ENCODE measurements at places on chromosomes 5 and 9.
A peak's percentile ranks its signal among the peaks of the same experiment; 100 is the strongest.

DNA sequence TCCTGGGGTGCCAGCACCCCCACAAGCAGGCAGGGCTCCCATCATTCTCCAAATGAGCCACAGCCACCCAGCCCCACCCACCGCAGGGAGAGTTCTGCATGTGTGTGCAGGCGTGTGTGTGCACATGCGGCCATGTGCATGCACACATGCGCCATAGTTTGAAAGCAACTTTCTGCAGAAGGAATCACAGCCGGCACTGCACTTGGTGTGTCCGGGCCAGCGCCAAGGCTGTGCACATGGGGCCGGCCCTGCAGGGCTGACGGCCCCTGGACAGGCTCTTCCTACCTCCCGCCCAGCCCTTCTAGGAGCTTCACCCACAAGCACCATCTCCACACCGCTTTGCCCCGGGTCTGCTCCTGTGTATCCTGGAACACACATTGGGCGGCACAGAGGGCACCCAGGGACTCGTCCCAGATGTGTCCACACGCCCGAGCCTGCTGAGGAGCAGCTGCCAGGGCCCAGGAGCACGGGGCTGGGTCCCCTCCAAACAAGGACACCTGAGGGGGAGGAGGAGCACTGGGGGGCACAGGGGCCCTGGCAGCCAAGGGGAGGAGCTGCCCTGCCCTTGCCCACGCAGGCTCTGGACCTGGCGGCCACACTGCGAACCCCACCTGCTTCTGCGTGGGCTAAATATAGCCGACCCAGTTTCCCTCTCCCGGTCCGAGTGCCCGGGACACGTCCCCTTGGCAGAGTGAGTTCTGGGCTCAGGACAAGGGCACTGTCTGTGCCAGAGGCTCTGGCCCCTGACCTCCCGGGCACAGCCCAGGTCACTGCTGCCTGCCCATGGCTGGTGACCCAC, 19.1 kb downstream of the TPPP start:
- no peak for DNase-seq

- DNase-seq = no peak
Observed at GRCh38 chr5:145981589-145982571, 45.5 kb downstream of the SH3RF2 start.

- no peak for DNase-seq
Observed at GRCh38 chr9:136543280-136543679, 2.6 kb downstream of the NOTCH1 start.

DNA sequence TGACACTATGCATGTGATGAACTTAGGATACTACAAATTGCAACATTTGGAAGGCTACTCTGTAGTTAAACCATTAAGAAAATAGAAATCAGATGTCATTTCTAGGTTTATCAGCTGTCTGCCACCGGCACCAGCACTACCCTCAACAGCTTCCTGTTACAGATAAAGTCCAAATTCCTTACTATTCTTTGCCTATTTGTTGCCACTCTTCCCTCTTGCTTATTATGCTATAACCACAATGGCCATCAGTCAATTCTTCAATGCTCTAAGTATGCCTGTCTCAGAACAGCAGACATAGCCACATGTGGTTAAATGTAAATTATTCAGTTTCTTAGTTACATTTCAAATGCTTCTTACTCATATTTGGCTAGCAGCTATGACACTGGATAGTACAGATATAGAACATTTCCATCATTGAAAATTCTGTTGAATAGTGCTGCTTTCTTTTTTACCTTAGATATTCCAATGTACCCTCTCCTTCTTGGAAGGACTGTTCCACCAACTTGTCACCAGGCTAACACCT, 21.0 kb downstream of the DHX29 start:
- no peak for DNase-seq

DNA sequence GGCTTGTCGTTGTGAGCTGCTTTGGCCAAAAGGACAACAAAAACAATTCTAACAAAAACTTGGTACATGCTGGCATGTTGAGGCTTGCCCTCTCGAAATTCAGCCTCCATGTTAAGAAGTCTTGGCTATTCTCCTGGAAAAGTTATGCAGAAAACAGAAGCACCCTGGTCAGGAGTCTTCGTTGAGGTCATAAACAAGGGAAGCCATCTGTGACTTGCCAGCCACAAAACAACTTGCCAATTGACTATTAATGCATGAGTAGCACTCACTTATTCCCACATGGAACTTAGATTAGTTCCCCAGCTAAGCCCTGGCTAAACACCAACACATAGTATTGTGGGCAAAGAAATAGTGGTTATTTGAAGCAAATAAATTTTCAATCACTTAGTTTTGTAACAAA, 521.0 kb upstream of the CHD1 start:
- no peak for DNase-seq

DNA sequence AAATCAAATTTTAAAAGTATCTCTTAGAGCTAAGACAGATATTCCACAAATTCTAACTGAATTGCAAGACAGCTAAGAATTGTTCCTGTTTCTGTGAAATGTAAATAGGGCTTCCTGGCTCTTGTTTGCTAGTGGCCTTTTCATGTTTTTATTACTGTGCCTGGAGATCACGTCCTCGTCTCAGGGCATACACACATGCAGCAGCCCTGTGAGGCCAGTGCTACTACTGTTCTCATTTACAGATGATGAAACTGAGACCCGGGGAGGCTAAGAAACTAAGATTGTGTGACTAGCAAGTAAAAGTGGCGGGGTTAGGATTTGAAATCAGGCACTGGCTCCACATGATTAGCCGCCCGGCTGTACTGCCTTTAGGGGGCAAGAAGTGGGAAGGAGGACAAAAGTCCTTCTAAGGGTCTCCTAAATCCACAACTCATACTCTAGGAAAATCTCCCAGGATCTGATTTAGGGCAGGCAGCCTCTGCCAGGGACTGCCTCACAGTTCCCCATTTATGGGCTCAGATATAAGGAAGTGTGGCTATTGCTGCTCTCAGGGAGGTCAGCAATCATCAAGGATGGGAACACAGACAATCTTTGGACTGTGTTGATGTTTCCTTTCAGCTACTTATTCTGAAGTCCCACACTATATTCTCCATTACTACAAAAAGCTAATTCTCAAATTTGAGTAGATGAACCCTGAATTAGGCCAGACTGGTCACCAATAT, 7.9 kb downstream of the PRUNE2 start:
- no peak for DNase-seq

DNA sequence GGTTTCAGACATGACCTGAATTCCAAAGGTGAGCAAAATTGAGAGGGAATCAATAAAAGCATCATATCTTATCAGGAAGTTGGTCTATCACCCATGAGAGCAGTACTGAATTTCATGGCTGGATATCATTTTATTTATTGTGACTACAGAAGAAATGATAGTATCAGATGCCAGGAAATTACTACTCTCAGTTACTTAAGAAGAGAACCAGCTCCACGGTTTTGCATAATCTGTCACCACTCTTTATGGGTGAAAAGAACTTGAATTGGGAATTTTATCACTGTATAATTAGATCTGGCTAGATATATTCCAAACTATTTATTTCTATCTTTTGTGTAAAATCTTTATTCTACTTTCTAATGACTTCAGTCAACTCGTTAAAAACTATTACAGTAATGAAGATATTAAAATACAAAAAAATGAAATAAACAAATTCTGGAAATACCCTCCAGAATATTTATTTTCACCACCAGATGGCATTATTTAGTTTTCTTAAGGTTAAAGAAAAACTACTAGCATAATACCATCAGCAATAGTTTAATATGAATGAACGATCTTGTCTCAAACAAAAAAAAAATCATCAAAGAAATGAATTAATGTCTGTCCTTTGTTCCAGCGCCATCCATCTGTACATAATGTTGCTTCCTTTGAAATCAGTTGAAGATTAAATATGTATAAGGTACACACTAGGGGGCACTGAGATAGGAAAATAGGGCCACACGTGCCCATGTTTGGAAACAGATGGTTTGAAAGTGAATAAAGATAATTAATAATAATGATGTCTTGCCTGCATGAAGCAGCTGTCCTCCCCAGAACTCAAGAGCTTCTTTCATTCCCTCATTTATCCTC, 84.7 kb upstream of the SLCO6A1 start:
- no peak for DNase-seq

DNA sequence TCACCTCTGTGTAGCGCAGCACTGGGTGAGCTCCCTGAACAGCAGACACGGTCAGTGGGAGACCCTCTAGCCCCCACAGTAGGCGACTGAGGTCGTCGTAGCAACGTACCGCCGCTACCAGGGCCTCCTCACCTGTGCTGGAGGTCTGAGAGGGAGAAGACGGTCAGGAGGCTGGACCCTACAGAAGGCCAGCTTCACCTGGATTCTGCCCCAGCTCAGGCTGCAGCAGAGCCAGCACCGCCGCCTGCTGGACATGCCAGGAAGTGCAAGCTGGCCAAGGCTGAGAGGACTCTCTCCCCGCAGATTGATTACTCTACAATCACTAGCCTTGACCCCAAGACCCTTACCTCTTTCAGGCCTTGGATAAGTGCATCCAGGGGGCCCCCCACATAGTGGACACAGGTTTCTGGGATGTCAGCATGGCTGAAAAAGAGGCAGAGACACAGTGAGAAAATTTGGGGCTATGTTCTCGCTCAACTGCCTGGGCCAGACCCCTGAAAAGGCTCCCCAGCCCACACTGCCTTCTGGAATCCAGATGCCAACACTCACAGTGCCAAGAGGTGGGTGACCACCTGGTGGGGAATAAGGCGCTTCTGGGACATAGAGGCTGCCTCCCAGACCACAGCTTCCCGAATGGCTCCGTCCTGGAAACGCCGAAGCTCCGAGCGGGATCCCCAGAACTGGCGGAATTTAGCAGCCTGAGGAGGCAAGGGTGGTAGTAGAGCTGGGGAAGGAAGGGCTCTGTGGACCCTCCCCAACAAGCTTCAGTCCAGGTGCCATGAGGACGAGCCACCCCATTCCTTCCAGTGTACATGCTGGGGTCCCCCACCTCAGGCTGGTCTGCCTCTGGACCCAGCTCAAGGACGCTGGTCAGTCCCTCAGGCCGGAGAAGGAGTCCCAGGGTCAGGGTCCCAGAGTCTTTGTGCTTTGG, 6.9 kb downstream of the NOL6 start:
- DNase-seq = peak; percentile 63

GRCh38 chr9:84834426-84834825, 164.9 kb downstream of the NTRK2 start:
- DNase-seq = no peak

- no peak for DNase-seq
Observed at GRCh38 chr9:81848472-81848871, 79.8 kb upstream of the SPATA31D4 start.

- DNase-seq = no peak
Observed at GRCh38 chr9:81489046-81489445, 200.3 kb downstream of the TLE1 start.

Measured in activated T-helper 1 cell treated with Interleukin-2 at 50 U/mL for 16 hours (primary cell).